ENCODE measurements at places on chromosomes 2 and 18.

- DNase-seq, result no peak
Measured at GRCh38 chr2:161122772-161123530, 37.3 kb upstream of the TANK start.

- DNase-seq, result peak; percentile 77
Measured at GRCh38 chr18:58256316-58257080, 212.5 kb downstream of the NEDD4L start.

GRCh38 chr2:28637066-28638047 lies 114.3 kb upstream of the PPP1CB start:
- no peak for DNase-seq

- DNase-seq, result no peak
Measured at GRCh38 chr18:55419132-55419946, 168.7 kb downstream of the TCF4 start.

DNA sequence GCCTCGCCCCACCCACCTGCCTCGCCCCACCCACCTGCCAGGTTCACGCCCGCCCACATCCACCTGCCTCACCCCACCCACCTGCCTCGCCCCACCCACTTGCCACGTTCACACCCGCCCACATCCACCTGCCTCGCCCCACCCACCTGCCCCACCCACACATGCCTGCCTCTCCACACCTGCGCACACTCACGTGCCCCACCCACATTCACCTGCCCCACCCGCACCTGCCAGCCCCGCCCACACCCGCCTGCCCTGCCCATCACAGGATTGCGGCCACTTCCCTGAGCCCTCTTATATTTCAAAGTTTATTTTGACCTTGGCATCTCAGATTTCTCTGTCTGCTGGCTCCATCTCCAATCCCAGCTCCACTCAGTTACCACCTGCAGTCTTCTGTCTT lies 217.5 kb upstream of the SOX11 start:
- DNase-seq, result peak; percentile 88

GRCh38 chr2:187917535-187917934 lies 363.3 kb upstream of the TFPI start:
- DNase-seq, result no peak

- no peak for DNase-seq
Measured at GRCh38 chr18:70135604-70136003, 69.9 kb downstream of the RTTN start.

- no peak for DNase-seq
Measured at GRCh38 chr2:172147944-172148650, 45.4 kb upstream of the DLX2 start.

GRCh38 chr2:145043399-145043834 lies 523.5 kb upstream of the ZEB2 start:
- DNase-seq, result no peak

DNA sequence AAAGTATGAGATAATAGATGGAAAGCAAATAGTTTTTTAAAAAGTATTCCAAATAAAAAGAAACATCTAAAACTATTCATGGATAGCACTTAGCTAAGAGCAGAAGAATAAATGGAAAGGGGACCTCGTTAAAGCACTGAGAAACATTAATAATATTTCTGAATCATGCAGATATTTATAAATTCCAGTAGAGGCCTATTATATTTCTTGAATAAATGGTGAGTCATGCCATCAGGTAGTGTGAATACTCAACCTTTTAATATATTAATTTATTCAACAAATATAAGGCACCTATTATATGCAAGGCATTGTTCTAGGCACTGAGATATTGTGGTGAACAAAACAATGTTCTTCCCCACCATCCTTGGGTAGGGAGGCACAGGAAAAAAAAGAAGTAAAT lies 53.8 kb downstream of the ICA1L start:
- DNase-seq, result no peak

DNA sequence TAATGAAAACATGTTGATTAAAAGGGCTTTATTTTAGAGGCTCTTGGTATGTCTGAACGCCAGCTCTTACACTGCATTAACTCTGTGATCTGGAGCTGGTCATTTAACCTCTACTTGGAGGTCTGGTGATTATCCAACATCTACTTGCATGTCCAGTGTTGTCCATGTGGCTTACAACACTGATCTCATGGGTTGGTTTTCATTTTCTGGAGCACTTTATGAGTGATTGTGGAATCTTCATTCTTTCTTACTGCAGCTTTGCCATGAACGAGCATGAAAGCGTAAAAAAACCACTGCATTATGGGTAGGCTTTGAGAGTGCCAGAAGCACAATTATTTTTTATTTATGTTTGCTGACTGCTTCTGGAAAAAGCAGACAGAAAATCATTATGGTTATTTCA lies 4.8 kb downstream of the CCDC195 start:
- DNase-seq, result no peak

GRCh38 chr2:236711440-236711839 lies 141.8 kb downstream of the ACKR3 start:
- no peak for DNase-seq

DNA sequence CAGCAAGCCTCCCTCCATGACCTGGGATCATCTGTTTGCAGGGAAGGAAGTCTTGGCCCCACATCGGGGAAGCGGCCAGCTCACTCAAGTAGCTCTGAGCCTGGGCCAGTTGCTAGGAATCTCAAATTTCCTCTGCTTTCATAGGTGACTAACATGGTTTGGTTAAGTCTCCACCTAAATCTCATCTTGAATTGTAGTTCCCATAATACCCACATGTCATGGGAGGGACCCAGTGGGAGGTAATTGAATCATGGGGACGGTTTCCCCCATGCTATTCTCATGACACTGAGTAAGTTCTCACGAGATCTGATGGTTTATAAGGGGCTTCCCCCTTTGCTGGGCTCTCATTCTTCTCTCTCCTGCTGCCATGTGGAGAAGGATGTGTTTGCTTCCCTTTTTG lies 75.2 kb downstream of the LBH start:
- DNase-seq, result no peak

- DNase-seq, result peak; percentile 72
Measured at GRCh38 chr2:14635391-14635871, 2.9 kb downstream of the LRATD1 start.

GRCh38 chr18:44119607-44120006 lies 561.1 kb upstream of the SETBP1 start:
- DNase-seq, result no peak

DNA sequence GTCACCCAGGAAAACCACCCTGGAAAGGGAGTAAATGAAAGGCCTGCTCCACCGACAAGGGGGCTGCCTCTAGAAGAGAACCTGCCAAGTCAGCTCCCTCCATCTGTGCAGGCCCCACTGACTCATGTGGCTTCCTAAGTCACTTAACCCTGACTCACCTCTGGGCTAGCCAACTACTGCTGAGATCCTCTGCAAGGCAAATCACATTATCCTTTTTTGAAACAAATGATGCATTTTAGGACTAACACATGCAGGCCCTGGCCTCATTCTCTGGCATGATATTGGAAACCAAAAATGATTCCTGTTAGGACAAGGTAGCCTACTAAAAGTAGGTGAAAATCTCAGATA lies 474.6 kb downstream of the EPHA4 start:
- no peak for DNase-seq
